Cortex of kidney (tissue), 1 donor: ENCODE measurements at places on chromosomes 7 and 10.

DNA sequence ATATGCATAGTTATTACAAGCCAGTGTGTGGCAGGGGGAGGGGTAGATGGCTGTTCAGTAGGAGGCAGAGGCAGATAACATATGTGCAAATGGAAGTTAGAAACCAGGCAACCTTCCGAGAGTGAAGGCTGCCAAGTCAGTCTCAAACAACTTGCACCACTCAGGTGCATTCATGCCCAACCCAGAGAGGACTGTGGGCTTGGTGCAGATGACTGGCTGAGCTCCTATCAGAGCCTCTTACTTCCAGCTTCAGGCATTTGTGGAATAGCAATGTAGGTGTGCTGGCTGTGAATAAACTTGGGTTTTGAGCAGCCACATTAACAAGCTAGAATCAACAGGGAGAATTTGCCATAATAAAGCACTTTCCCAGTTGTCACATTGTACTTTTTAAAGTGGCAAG, 789.8 kb downstream of the PHTF2 start:
- no peak for DNase-seq

DNA sequence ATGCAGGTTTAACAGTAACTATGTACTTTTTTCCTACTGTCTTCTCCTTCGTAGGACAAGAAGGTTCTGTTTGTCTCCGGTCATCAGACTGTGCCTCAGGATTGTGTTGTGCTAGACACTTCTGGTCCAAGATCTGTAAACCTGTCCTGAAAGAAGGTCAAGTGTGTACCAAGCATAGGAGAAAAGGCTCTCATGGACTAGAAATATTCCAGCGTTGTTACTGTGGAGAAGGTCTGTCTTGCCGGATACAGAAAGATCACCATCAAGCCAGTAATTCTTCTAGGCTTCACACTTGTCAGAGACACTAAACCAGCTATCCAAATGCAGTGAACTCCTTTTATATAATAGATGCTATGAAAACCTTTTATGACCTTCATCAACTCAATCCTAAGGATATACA, 2.4 kb downstream of the DKK1 start:
- no peak for DNase-seq

DNA sequence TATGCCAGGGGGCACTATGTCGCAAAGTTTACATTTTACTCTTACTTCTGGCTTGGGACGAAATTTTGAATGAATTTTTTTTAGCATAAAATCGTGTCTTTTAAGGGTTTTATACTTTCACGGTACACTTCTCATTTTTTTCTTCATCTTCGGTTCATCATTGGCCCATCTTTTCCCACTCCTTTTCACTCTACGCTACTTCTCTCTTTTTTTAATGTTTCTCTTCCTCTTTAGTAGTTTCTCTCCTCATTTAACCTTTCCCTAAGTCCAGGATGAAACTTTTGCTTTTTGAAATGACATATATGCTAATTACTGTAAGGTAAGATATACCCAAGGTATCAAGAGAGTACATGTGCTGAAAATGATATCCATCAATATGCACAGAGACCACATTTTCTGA, 39.5 kb downstream of the C7orf33 start:
- no peak for DNase-seq

DNA sequence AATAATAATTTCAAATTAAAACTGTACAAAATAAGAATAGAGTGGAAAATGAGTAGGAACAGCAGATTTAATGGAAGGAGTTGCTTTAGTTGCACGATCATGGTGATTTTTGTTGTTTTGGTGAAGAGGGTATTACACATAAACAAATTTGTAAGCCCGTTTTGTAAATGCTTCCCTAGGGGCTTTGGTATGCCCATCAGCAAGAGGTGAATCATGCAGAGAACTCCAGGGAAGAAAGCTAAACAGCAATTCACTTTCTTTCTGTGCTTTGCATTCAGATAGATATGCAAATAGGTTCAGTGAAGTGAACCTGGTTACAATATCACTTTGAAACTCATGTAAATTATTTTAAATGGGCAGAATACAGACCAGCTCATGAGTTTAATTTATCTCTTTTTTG, 422.2 kb upstream of the MTPN start:
- DNase-seq, result no peak

DNA sequence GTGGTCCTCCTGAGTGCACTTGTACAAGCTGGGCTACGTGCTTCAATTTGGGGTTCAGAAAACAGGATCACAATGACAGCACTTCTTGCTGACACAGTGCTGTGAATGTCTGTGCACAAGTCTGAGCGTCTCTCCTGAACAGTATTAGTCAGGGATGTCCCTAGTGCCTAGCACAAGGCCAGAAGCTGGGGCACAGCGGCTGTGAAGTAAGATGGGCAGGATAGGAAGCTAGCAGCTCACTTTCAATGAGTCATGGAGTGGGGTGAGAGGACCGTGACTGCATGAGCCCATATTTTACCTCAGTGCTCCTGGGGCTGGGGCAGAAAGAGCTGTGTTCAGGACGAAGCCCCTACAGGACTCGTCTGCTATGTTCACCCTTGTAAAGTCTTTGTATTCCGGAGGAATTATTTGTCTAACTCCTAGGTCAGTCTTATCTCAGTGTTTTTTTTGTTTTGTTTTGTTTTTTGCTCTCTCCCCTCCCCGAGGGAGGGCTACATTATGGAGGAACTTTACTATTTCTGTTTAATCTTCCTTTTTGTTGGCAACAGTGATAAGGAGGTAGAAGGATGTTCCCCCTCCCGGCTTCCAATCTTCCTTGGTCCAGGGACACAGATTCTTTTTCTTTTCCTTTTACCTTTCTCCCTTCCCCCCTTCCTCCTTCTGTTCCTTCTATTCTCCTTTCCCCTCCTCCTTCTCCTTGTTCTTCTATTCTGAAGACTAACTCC, 2.8 kb upstream of the LRMDA start:
- DNase-seq, result no peak
